GOT3 (cell line): ENCODE measurements at places on chromosomes 1 and 21.

- DNase-seq: no peak
These were observed 740.1 kb downstream of the MATN1 start for GRCh38 chr1:29983321-29983720.

- no peak for DNase-seq
These were observed 102.3 kb upstream of the NEK7 start for GRCh38 chr1:198054510-198054909.

DNA sequence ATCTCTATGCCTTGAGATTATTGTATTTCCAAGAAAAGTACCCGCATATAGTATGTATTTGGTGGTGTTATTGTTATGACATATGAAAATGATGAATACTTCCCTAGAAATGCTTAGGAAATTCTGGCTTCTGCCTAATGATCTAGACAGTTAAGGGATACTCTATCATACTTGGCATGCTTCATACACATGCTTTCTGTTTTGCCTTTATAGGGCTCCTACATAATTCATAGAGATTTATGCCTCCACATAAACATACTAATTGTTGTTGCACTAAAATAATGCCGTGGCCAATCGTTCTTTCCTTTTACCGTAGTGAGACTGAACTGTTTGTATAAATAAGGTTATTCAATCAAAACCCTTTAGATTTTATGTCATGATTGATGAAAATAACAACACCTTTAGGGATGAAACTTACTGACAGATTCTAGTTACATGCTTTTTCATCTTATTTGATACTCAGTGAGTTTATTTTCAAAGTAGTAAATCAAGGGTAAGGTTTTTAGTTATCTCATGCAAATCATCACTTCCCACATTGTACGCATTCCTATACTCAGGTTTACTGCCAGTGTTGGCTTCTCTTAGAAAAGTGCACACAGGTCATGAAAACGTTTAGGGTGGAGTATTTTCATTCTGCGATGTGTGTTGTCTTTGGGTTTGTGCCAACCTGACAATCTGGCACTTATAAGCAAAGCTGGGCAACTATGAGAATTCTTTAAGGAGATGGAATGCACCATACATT, 40.5 kb upstream of the SCYL3 start:
- DNase-seq: no peak

- no peak for DNase-seq
These were observed 65.7 kb downstream of the PSMG1 start for GRCh38 chr21:39117440-39117970.

DNA sequence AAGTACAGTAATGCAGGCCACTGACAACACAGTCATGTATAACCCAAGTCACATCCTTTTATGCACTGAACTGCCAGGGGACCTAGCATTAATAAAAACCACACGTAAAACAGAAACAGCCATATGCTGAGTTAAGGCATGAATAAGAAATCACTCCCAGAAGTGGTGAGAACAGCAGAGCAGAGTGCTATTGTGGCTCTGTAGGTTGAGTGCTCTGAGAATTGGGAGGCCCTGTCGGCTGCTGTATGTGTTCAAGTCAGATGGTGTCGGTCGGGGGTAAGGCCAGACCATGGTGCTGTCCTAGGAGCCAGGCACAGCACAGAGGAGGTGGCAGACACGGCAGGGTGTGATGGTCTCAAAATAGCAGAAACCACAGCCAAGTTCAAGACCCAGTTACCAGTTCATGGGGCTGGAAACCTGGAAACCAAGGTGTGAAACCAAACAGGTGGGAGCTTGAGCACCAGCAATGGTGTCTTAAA, 126.6 kb upstream of the COA6 start:
- DNase-seq: no peak

- no peak for DNase-seq
These were observed 187.9 kb downstream of the PTPRU start for GRCh38 chr1:29424266-29424665.

DNA sequence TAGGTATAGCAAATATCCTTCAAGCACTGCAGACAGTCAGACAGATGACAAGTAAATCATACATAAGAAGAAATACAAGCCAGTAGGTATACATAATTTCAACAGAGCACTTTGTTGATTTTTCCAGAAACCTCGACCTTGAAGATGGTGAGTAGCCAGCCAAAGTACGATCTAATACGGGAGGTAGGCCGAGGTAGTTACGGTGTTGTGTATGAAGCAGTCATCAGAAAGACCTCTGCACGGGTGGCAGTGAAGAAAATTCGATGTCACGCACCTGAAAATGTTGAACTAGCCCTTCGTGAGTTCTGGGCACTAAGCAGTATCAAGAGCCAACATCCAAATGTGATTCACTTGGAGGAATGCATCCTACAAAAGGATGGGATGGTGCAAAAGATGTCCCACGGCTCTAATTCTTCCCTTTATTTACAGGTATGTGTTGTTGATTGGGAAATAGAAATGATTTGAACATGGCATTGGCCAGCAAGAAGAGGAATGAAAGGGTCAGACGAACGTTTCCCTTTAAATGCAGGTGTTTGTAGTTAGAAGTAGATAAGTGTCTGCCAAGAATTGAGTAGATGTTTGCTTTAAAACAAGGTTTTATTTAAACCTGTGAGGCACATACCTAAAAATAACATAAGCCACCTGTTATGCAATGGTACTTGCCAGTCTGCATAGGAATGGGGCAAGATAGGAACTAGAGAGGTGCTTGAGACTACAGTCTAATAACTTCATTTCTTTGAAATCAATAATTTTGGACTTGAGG, 2.7 kb downstream of the PDIK1L start:
- DNase-seq: no peak
